ENCODE measurements at places on chromosomes 11 and 22.

- no peak for DNase-seq
These were observed 24.6 kb upstream of the LDLRAD3 start for GRCh38 chr11:35919244-35919643.

- no peak for DNase-seq
These were observed 77.0 kb downstream of the RPS6KA4 start for GRCh38 chr11:64436000-64436399.

- DNase-seq: no peak
These were observed 59.2 kb upstream of the PHOX2A start for GRCh38 chr11:72303179-72303578.

DNA sequence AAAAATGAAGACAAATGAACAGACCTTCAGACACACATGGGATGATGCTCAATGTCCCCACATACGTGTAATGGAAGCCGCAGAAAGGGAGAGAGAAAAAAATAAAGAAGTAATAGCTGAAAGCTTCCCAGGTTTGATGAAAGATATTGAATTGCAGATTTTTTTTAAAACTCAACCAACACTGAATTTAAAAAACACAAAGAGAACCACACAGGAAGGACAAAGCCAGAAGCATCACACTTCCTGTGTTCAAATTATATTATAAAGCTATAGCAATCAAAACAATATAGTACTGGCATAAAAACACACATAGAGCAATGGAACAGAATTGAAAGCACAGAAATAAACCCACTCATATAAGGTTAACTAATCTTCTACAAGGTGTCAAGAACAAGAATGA, 26.5 kb downstream of the TMEM45B start:
- no peak for DNase-seq

GRCh38 chr11:10537600-10537999, 3.4 kb downstream of the RNF141 start:
- DNase-seq: no peak

GRCh38 chr22:48251629-48252028, 1489.2 kb downstream of the TBC1D22A start:
- no peak for DNase-seq

GRCh38 chr11:102268985-102269470, 48.3 kb upstream of the BIRC3 start:
- DNase-seq: no peak
